ENCODE measurements at places on chromosomes 6 and 20.

DNA sequence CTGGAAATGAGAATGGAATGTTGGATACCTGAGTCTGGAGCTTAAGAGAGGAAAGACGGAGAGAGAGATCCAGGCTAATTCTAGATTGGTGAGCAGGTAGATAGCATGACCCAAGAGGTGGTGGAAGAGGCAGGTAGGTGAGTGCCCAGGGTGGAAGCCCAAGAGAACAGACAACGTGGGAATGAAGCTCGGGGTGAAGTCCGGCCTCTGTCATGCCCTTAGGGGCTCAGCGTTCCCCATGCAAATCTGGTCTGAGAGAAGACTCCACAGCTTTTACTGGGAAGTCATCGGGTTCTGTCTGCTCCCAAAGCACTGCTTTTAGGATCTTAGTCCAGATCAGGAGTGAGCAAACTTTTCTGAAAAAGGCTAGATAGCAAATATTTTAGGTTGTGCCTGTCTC, 3.6 kb downstream of the NELFCD start:
- peak overlapping the region; percentile 35 for H3K4me3 ChIP-seq
- no peak for DNase-seq
- peaks cover 45% of the 10 kb centered on the region for H3K4me1 ChIP-seq
- peaks cover 3% of the 10 kb centered on the region for H3K27me3 ChIP-seq

DNA sequence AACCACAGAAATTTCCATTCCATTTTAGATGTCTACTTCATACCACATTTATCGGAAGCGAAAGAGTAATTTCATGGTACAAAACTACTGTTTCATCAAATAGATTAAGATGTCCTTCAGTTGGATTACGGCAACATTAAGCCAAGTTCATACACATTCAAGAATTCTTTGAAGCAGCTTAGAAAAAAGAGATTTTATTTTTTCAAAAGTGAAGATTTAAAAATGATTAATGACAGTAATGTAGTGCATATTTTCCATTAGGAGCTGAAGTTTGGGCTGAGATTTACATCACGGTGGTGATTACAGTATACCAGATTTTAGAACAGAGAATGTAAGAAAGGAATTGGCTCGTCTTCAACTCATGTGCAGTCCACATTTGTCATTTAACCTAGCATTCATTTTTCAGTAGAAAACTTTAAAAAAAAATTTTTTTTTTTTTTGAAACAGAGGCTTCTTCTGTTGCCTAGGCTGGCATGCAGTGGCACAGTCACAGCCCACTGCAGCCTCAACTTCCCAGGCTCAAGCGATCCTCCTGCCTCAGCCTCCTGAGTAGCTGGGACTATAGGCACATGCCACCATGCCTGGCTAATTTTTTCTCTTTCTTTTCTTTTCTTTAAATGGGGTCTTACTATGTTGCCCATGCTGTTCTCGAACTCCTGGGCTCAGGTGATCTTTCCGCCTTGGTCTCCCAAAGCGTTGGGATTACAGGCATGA, 1.9 kb downstream of the SYNJ2 start:
- peak overlapping the region; percentile 81 for H3K4me3 ChIP-seq
- peaks cover 30% of the 10 kb centered on the region for H3K27me3 ChIP-seq
- no peak overlapping the region for H3K27ac ChIP-seq
- H3K4me1 ChIP-seq = peaks cover 18% of the 10 kb centered on the region
- H3K36me3 ChIP-seq = no peaks in the 10 kb centered on the region

- H3K4me1 ChIP-seq = peaks cover 87% of the 10 kb centered on the region
- peak overlapping the region; percentile 72 for H3K27ac ChIP-seq
- no peak overlapping the region for H3K4me3 ChIP-seq
- peaks cover 13% of the 10 kb centered on the region for H3K36me3 ChIP-seq
- H3K27me3 ChIP-seq = no peaks in the 10 kb centered on the region
- DNase-seq = no peak
Observed at GRCh38 chr20:49674383-49675352, 39.0 kb downstream of the B4GALT5 start.

GRCh38 chr6:149168968-149169367, 148.5 kb upstream of the TAB2 start:
- H3K27ac ChIP-seq = no peak overlapping the region
- H3K4me3 ChIP-seq = no peak overlapping the region
- H3K27me3 ChIP-seq = peaks cover 16% of the 10 kb centered on the region

- no peak overlapping the region for H3K4me3 ChIP-seq
- peaks cover 8% of the 10 kb centered on the region for H3K27me3 ChIP-seq
- H3K4me1 ChIP-seq = peaks cover 6% of the 10 kb centered on the region
- no peaks in the 10 kb centered on the region for H3K36me3 ChIP-seq
Observed at GRCh38 chr6:161866570-161866969, 592.7 kb upstream of the AGPAT4 start.

DNA sequence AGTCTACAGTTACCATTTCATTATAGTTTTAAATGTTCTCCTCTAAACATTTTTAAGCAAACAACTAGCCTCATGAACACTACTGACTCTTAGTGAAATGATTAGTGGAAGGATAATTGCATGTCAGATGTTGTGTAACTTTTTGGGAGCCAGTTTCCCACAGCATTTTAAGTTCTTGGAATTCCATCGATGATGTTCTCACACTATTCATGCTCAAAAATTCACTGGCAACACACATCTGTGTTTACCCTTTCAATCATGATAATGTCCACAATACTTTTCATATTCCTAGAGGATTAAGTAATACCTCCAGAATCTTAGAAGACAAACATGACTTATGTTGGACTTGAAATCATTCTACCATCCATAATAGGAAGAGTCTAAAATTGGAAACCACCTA, 678.1 kb upstream of the ID4 start:
- no peaks in the 10 kb centered on the region for H3K36me3 ChIP-seq
- no peaks in the 10 kb centered on the region for H3K4me1 ChIP-seq
- no peaks in the 10 kb centered on the region for H3K27me3 ChIP-seq

GRCh38 chr6:56382416-56382940, 135.1 kb upstream of the COL21A1 start:
- H3K4me3 ChIP-seq = no peak overlapping the region
- H3K27ac ChIP-seq = no peak overlapping the region
- H3K27me3 ChIP-seq = peaks cover 4% of the 10 kb centered on the region

DNA sequence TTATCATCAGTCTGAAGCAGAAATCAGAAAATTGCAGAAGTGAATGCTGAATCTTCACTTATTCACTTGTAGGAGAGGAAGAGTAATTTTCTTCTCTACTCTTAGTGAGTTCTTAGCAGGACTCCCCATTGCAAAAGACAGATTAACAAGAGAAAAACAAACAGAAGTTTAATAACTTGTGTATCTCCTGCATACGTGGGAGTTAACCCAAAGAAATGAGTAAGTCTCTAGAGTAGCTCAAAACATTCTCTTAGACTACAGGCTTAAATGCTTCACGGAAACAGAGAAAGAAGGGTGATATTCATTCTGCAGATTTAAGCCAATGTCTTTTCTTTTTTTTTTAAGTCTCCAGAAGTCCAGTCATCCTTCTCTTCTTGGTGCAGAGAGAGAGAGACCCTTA, 97.9 kb upstream of the TMEM181 start:
- H3K36me3 ChIP-seq = peaks cover 78% of the 10 kb centered on the region
- H3K27me3 ChIP-seq = peaks cover 4% of the 10 kb centered on the region
- H3K27ac ChIP-seq = no peak overlapping the region
- no peak overlapping the region for H3K4me3 ChIP-seq

DNA sequence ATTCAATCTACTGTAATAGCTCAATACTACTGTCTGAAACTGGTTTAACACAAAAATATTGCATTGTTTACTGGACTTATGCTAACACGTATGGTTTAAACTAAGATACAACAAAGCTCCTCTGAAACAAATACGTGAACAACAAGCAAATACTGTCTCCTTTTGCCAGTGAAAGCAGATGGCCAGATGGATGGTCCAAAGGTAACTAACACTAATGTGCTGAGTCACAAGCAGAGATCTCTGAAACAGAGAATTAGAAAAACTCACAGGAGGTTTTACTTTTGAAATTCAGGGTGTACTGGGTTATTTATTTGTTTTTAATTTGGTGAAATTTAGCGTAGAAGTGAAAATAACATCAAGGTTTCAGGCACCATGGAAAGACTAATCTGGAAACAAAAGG, 124.3 kb upstream of the SOX4 start:
- no peaks in the 10 kb centered on the region for H3K27me3 ChIP-seq
- no peak overlapping the region for H3K4me3 ChIP-seq
- H3K4me1 ChIP-seq = peaks cover 20% of the 10 kb centered on the region
- no peak for DNase-seq
- no peak overlapping the region for H3K27ac ChIP-seq

DNA sequence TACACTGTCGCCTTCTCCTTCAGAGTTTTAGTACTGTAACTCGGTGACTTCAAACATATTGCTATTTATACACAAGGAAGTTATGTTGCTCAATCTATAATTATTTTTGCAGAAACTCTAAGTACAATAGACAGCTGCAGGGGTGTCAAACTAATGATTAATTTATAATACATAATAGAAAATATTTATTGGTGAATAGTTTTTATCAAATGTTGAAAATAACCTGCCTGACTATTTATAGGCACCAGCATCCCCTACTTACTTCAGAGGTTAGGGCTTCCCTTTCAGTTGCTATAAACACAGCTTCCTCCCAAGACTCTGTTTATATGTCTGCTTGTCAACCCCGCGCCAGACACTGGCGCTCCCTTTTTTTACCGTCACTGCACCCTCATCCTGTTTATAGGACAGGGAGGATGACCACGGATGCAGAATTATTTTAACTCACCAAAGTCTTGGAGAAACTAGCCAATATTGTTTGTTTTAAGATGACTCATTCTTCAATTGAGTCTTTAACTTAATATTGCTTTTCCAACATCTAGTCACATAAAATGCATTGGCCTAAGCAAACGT, 225.0 kb downstream of the ALDH8A1 start:
- H3K27me3 ChIP-seq = peaks cover 4% of the 10 kb centered on the region
- H3K27ac ChIP-seq = no peak overlapping the region
- DNase-seq = no peak

DNA sequence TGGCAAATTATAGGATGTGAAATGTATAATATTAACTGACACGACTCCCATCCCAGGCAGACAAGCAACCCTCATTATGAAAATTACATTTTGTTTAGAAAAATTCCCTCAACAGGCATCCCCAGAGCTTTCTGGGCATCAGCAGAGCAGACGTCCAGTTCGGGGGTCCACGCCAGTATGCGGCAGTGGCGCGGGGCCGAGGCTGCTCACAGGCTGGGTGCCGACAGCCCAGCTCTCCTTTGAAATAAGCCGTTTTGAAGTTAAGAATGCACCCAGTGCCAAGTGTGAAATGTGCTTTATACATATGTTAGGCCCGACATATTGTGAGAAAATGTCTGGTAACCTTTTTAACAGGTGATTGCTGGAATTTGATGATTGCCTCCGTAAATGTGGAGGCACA, 50.4 kb downstream of the RPP40 start:
- no peak overlapping the region for H3K4me3 ChIP-seq
- peaks cover 73% of the 10 kb centered on the region for H3K36me3 ChIP-seq
- DNase-seq = no peak
- peaks cover 18% of the 10 kb centered on the region for H3K4me1 ChIP-seq
- H3K27ac ChIP-seq = peak overlapping the region; percentile 57
- H3K27me3 ChIP-seq = no peaks in the 10 kb centered on the region

DNA sequence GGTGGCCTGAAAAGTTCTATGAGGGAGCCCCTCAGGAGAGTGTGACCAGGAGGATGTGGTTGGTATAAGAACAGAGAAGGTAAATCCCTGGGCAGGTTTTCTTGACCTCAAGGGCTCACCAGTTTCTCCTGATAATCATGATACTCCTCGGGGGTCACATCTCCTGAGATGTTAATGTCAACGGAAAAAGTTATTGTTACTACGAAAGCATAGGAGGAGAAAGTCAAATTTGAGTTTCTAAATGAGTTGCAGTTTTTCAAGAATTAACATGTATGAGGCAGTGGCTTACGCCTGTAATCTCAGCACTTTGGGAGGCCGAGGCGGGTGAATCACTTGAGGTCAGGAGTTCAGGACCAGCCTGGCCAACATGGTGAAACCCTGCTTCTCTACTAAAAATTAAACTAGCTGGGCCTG, 23.4 kb downstream of the MGME1 start:
- peaks cover 25% of the 10 kb centered on the region for H3K4me1 ChIP-seq
- no peak for DNase-seq
- peak overlapping the region; percentile 82 for H3K27ac ChIP-seq
- H3K36me3 ChIP-seq = peaks cover 35% of the 10 kb centered on the region

DNA sequence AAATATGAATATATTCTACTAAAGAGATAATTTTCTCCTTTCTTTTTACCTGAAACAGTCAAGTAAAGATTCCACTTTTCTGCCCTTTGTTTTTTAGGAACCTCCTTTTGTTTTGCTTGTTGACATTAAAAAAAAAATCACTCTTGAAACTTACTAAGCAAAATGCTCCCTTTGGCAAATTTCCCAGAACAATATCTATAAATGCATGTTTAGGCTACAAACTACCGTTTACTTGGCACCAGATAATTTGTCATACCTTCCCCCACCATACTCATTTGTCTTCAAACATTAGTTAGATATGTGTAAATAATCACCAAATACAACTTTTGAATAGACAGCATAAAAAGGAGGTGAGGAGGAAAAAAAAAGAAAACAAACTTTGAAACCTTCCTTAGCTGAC, 604.7 kb downstream of the RFPL4B start:
- H3K27me3 ChIP-seq = no peaks in the 10 kb centered on the region
- peaks cover 24% of the 10 kb centered on the region for H3K4me1 ChIP-seq
- H3K27ac ChIP-seq = no peak overlapping the region
- H3K36me3 ChIP-seq = peaks cover 16% of the 10 kb centered on the region
- H3K4me3 ChIP-seq = no peak overlapping the region

- no peak overlapping the region for H3K27ac ChIP-seq
- peaks cover 52% of the 10 kb centered on the region for H3K4me1 ChIP-seq
- no peak for DNase-seq
- H3K27me3 ChIP-seq = no peaks in the 10 kb centered on the region
- peak overlapping the region; percentile 20 for H3K4me3 ChIP-seq
Observed at GRCh38 chr6:84050408-84050807, 16.8 kb downstream of the MRAP2 start.

DNA sequence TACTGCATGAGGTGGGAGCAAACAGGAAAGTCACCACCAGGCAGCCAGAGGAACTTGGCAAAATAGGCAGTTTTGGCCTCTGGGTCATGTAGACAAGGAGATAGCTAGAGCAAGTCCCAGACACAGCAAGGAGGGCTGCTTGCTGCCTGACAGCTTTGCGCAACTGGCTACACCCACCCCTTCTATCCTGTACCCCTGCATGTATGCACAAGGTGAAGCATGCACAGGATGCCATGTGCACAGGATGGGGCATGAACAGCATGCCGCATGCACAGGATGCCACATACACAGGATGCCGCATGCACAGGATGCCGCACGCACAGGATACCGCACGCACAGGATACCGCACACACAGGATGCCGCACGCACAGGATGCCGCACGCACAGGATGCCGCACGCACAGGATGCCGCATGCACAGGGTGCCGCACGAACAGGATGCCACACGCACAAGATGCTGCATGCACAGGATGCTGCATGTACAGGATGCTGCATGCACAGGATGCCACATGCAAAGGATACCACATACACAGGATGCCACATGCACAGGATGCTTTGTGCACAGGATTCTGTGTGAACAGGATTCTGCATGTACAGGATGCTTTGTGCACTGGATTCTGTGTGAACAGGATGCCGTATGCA, 104.9 kb upstream of the IYD start:
- no peak for DNase-seq
- peaks cover 9% of the 10 kb centered on the region for H3K4me1 ChIP-seq
- no peak overlapping the region for H3K27ac ChIP-seq
- no peaks in the 10 kb centered on the region for H3K36me3 ChIP-seq

GRCh38 chr20:37230200-37230599, 31.4 kb downstream of the GHRH start:
- peaks cover 82% of the 10 kb centered on the region for H3K36me3 ChIP-seq
- no peak overlapping the region for H3K27ac ChIP-seq
- H3K27me3 ChIP-seq = no peaks in the 10 kb centered on the region
- no peak overlapping the region for H3K4me3 ChIP-seq
- DNase-seq = no peak

- no peaks in the 10 kb centered on the region for H3K27me3 ChIP-seq
- H3K27ac ChIP-seq = no peak overlapping the region
- no peak overlapping the region for H3K4me3 ChIP-seq
- no peaks in the 10 kb centered on the region for H3K36me3 ChIP-seq
- peaks cover 6% of the 10 kb centered on the region for H3K4me1 ChIP-seq
Observed at GRCh38 chr6:16121339-16121738, 7.5 kb upstream of the MYLIP start.

All from nephron progenitor cell (in vitro differentiated cells).